Activated naive CD4-positive, alpha-beta T cell treated with anti-CD3 and anti-CD28 coated beads, Interleukin-2, amount 10 ng/mL, durations not matched to agents 7 days and 5 days (primary cell): ENCODE measurements at places on chromosomes 13 and 19.
A peak's percentile ranks its signal among the peaks of the same experiment; 100 is the strongest.

GRCh38 chr13:48258430-48258829 is 25.4 kb downstream of the ITM2B start:
- H3K4me1 ChIP-seq: peaks cover 9% of the 10 kb centered on the region
- H3K27ac ChIP-seq: no peak overlapping the region
- H3K36me3 ChIP-seq: peaks cover 76% of the 10 kb centered on the region
- no peak overlapping the region for H3K4me3 ChIP-seq
- H3K27me3 ChIP-seq: no peaks in the 10 kb centered on the region

DNA sequence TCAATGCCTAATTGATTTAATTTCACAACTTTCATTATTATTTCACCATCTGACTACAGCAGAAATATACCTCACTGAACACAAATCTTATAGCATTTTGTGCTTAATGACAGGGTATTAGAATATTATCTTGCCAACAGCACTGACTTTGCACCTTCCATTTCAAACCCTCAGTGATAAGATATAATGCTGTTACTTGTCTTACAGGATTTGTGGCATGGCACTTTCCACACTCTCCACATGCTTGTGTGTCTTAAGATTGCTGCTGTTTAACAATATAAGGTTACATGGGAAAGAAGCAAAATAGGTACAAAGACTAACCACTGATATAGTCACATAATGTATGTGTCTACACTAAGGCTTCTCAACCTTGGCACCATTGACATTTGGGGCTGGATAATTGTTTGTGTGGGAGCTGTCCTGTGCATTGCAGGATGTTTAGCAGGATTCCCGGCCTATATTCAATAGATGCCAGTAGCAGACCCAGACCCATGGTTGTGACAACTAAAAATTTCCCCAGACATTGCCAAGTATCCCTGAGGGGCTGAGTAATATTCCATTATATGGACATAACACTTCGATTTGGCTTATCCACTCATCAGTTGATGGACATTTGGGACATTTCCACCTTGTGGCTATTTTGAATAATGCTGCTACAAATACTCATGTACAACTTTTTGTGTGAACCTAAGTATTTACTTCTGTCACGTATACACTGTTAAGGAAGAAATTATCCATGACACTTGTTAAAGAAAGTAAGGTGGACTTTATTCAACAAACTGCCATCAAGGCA is 5.7 kb upstream of the DIAPH3 start:
- no peak overlapping the region for H3K4me3 ChIP-seq
- peaks cover 3% of the 10 kb centered on the region for H3K27me3 ChIP-seq
- no peaks in the 10 kb centered on the region for H3K36me3 ChIP-seq
- no peak for DNase-seq
- peaks cover 14% of the 10 kb centered on the region for H3K4me1 ChIP-seq

DNA sequence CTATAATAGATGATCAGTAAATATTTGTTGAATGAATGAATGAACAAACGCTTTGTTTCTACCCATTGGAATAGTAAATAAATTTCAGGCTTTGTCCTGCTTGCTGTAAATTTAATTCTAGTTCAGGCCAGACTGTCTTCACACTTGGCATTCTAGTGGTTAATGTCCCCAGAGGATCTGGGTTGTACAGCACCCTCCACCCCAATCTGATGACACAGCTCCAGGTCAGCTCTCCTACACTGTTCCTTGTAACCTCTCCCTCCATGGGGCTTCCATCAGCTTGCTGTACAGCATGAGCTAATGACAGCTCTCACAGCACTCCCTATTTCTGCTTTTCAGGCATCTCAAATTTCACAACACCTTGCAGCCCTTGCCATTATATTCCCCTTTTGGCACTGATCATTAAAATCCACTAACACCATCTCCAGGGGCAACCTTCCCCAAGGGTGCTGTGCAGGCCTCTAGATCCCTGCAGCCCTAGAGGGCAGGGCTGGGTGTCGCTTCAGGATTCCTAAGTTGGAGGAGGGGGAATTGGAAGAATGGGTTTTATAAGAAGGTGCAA is 12.7 kb upstream of the KL start:
- no peaks in the 10 kb centered on the region for H3K36me3 ChIP-seq
- no peak for DNase-seq
- no peak overlapping the region for H3K4me3 ChIP-seq
- H3K27ac ChIP-seq: no peak overlapping the region
- peaks cover 24% of the 10 kb centered on the region for H3K27me3 ChIP-seq
- peaks cover 7% of the 10 kb centered on the region for H3K4me1 ChIP-seq

GRCh38 chr13:40920826-40921225 is 98.3 kb downstream of the ELF1 start:
- no peak for DNase-seq
- peaks cover 20% of the 10 kb centered on the region for H3K4me1 ChIP-seq
- no peaks in the 10 kb centered on the region for H3K27me3 ChIP-seq
- H3K27ac ChIP-seq: peak overlapping the region; percentile 92

DNA sequence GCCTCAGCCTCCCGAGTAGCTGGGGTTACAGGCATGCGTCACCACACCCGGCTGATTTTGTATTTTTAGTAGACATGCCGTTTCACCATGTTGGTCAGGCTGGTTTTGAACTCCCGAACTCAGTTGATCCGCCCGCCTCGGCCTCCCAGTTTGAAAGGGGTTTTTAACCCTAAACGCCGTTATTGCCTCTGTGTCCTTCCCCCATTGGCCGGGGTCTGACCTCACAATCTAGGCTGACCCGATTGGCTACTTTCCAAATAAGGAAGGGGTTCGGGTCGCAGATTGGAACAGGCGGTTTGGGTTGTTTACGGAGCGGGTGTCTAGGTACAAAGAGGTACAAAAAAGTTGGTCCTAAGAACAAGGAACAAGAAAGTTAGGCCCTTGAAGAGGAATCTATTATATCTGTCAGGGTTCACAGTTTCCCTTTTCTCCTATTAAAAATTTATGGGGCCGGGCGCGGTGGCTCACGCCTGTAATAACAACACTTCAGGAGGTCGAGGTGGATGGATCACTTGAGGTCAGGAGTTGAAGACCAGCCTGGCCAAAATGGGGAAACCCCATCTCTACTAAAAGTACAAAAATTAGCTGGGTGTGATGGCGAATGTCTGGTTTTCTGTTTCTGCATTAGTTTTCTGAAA is 1.0 kb downstream of the ZNF253 start:
- no peaks in the 10 kb centered on the region for H3K27me3 ChIP-seq
- H3K36me3 ChIP-seq: peaks cover 36% of the 10 kb centered on the region
- peaks cover 21% of the 10 kb centered on the region for H3K4me1 ChIP-seq
- H3K4me3 ChIP-seq: peak overlapping the region; percentile 97
- peak; percentile 65 for DNase-seq

GRCh38 chr13:73073050-73073449 is 14.2 kb downstream of the KLF5 start:
- no peak for DNase-seq
- no peaks in the 10 kb centered on the region for H3K27me3 ChIP-seq
- no peak overlapping the region for H3K27ac ChIP-seq
- H3K4me3 ChIP-seq: no peak overlapping the region
- H3K36me3 ChIP-seq: peaks cover 3% of the 10 kb centered on the region
- peaks cover 13% of the 10 kb centered on the region for H3K4me1 ChIP-seq

GRCh38 chr13:44021422-44021821 is 141.7 kb downstream of the LACC1 start:
- H3K27me3 ChIP-seq: peaks cover 8% of the 10 kb centered on the region
- no peak overlapping the region for H3K4me3 ChIP-seq
- H3K27ac ChIP-seq: no peak overlapping the region
- DNase-seq: no peak
- H3K4me1 ChIP-seq: peaks cover 10% of the 10 kb centered on the region

DNA sequence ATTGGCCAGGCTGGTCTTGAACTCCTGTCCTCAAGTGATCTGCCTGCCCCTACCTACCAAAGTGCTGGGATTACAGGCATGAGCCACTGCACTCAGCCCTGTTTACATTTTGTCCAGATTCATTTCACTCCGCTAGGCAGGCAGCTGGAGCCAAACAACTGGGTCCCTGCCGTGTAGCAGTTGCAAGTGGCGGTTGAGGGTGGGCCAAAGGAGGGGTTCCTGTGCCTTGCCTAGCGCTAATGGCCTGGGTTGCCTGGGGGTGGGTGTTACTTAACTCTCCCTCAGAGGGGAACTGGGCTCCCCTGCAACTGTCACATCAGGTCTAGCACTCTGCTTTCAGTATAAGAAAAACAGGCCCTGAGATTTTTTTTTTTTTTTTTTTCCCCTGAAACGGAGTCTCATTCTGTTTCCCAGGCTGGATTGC is 7.4 kb downstream of the ACP5 start:
- no peaks in the 10 kb centered on the region for H3K36me3 ChIP-seq
- no peak overlapping the region for H3K27ac ChIP-seq
- DNase-seq: no peak
- H3K4me3 ChIP-seq: no peak overlapping the region
- peaks cover 7% of the 10 kb centered on the region for H3K4me1 ChIP-seq
